ENCODE measurements at places on chromosomes 7 and 10.

- DNase-seq = no peak
These were observed 1301.5 kb upstream of the SORCS1 start for GRCh38 chr10:108465871-108466641.

GRCh38 chr7:41977151-41977651 lies 259.8 kb downstream of the GLI3 start:
- peak; percentile 4 for DNase-seq

- DNase-seq = peak; percentile 50
These were observed 121.2 kb downstream of the FAM107B start for GRCh38 chr10:14653271-14654161.

- peak; percentile 48 for DNase-seq
These were observed at the start of gene GSAP for GRCh38 chr7:77415823-77416620. TSS of gene GSAP (minus strand) at chr7:77416349. CDS start at chr7:77416321, 28 bp downstream.

DNA sequence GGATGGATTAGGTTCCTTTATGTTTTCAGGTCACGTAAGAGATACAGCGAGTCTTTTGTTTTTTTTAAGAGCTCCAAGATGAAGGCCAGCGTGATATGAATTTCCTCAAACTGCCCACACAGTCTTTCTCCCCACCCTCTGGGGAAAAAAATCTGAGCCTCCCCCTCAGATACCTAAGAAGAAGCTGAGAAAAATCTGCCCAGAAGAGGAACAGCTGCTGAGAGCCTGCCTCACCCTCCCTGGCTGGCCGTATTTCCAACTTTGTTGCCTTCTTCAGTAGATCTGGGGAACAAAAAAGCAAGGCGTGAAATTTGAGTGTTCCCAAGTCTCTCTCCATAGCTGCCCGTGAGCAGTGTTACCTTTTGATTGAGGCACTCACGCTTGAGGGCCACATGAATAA lies 208.1 kb downstream of the KIAA1217 start:
- no peak for DNase-seq

DNA sequence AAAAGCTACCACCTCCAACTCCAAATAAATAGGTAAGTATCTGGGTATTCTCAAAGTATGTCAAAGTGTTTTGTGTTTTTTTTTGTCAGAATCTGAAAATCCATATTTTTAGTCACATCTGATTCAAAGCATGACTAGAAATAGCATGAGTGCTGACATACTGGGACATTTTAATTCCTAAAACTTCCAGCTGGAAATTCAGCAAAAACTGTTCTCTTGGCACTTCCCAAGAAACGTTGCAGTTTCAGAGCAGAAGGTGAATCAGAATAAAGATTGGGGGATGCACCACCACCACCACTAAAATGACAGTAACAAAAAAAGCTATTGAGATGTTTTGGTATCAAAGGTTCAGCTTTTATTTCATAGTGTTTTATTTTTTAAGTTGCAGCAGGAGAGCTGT lies 724.6 kb upstream of the CELF2 start:
- no peak for DNase-seq

DNA sequence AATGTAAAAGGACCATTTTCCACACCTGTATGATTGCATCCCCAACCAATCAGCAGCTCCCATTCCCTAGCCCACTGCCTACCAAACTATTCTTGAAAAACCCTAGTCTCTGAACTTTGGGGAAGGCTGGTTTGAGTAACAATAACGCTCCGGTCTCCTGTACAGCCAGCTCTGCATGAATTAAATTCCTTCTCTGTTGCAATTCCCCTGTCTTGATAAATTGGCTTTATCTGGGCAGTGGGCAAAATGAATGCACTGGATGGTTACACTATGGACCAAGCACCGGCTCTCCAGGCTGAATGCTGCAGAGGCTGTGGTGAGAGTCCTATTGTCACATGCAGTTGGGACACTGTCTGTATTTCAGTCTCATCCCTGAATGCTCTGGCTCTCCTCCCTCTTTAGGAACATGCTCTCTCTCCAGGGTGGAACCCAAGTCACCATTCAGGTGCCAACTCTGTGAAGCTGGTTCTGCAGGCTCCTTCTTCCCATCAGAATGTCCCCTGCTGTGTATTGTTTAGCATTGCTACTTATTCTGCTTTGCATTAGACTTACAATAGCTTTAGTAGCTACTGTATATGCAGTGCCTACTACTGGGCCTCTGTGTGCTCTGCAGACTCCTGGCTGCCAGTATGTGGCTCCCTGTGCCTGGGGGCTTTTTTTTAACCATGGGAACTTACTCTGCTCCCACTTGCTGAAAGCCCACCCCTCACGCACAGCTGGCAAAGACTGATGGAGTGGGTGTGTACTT lies 6.9 kb downstream of the CCL24 start:
- DNase-seq = no peak

DNA sequence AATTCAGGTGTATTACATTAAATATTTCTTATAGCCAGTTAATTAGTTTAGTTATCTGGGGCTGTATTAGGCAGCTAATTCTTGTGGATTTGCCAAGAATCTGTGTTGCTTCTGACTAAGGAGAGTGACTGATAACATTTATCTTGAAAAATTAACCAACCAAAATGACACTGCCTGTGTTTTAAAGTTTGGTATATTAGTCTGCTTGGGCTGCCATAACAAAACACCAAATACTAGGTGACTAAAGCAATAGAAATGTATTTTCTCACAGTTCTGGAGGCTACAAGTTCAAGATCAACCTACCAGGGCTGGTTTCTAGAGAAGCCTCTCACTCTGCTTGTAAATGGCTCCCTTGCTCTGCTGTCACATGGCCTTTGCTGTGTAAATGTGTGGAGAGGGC lies 12.9 kb downstream of the EXOC4 start:
- DNase-seq = no peak

DNA sequence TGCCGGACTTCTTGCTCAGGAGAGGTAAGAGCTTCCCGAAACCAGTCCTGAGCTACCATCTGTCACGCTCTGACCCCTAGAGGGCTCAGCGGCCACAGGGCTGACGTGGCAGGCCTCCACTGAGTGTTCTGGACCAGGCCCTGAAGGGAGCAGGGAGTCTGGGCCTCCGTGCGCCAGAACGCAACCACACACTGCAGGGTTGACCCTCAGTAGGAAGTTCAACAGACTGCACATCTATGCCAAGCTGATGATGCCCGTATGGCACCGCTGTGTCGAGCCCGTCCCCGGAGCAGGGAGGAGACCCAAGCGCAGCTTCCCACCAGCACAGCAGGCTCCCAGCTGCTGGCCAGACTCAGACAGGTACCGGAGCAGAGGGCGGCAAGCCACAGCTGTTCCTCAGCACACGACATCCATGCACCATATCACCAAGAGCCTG lies 39.2 kb downstream of the CAMK2B start:
- no peak for DNase-seq

- DNase-seq = no peak
These were observed 34.8 kb downstream of the TRDMT1 start for GRCh38 chr10:17166699-17167098.

GRCh38 chr7:113159746-113160339 lies 41.5 kb upstream of the SMIM30 start:
- peak; percentile 32 for DNase-seq

- no peak for DNase-seq
These were observed 115.3 kb upstream of the TCF7L2 start for GRCh38 chr10:112834751-112835181.

GRCh38 chr10:67618116-67618515 lies 77.9 kb downstream of the CTNNA3 start:
- no peak for DNase-seq

DNA sequence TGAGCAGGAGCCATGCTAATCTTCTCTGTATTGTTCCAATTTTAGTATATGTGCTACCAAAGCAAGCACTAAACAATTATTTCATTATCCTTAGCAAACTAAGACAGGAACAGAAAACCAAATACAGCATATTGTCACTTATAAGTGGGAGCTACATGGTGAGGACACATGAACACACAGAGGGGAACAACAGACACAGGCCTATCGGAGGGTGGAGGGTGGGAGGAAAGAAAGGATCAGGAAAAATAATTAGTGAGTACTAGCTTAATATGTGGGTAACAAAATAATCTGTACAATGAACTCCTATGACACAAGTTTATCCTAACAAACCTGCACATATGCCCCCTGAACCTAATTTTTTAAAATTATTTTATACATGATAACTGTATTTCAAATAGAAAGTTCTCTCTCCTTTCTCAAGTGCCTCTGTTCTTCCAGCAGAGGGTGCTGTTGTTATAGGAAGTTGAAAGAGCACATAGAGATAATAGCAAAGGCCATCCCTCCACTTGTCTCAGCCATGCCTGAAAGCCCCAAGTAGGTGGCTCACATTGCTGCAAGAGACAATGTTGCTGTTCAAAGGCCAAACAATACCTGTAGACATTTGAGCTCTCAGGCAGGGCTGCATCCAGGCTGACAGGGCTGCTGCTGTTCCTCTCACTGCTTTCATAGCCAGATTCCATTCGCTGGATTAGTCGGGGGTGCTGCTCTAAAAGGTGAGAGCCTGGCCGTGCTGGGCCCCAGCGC lies 33.4 kb upstream of the PPP3CB start:
- peak; percentile 84 for DNase-seq
